ENCODE measurements at places on chromosomes 4 and X.

- no peak for DNase-seq
These were observed 54.1 kb upstream of the VEGFD start for GRCh38 chrX:15438332-15438731.

DNA sequence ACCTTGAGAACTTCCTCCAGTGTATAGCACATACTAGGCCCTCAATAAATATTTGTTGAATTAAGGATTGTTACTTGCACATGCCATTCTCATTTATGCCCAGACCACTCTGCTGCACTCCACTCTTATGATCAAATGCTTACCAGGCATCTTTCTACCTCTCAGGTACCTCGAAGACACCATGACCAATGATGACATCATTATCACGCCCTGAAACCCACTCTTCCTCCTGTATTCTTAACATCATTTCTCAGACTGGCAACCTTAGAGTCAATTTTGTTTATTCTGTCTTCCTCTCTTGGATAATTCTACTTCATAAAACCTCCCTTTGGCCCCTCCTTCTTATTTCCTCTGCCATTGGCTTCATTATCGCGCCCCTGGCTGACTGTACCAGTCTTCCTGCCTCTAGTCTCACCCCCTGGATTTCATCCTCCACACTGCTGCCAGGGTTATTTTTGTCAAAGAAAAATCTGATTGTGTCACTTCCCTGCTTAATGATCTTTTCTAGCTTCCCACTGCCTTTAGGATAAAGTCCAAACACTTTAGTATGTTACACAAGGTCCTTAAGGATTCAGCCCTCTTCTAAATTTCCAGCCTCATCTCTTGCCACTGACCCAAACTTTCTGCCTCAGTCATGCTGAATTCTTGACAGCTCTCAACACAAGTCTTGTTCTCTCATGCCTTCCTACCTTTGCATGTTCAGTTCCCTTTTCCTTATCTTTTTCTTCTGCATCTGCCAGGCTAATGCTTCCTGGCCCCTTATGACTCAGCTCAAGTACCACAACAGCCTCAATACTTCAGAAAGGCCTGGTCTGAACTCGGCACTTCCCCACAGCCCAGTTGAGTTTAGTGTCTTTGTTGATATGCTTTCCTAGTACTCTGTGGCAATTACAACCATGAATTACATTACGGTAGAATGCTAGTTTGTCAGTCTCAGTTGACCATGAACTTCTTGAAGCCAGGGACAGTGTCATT lies 45.8 kb downstream of the HDAC8 start:
- DNase-seq, result no peak

DNA sequence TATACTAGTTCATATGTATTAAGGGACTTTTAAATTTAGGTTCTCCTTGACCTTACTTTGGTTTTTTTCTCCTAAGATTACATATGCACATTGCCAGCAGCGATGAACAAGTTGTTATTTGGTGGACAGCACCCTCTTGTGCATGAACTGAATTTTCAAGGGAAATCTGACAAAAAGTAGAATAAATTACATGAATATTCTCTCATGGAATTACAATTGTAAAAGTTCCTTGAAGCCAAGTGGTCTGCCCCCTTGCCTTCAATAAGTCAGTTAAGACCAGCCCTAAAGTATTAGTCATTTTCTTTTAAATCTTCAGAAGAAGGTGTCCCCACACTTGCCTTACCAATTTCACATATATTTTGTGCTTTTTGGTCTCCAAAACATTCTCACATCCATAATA lies 30.7 kb upstream of the SMARCA5 start:
- DNase-seq, result peak; percentile 26

DNA sequence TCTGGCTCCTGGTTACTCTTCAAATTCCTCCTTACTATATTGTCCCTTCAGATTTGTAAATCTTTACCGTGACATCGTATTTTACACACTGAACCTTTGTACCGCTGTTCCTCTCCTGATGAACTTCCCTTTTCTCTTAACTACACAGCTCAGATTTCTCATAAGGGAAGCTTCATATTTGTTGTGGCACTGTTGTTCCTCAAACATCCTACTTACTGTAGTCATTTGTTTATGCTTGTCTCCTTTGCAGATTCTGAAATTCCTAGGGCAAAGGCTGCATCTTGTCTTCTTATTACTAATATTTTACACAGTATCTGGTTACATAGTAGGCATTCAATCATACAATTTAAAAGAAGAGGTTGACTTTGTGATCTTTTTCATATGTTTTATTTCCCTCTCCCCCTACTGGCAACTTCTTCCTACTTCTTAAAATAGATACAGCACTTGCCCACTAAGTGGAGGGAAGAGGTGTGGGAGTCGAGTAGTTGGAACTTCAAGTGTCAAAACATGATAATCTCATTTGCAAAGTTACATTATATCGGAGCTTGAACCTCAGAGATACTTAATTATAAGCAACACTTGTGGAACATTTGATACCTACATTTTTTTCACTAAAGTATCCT lies 50.0 kb downstream of the TET2 start:
- DNase-seq, result no peak

GRCh38 chr4:39750216-39750615 lies 52.3 kb downstream of the UBE2K start:
- no peak for DNase-seq

- DNase-seq, result no peak
These were observed 1081.5 kb upstream of the TENM3 start for GRCh38 chr4:181161669-181162068.

GRCh38 chr4:7254736-7255487 lies 62.6 kb downstream of the SORCS2 start:
- no peak for DNase-seq

DNA sequence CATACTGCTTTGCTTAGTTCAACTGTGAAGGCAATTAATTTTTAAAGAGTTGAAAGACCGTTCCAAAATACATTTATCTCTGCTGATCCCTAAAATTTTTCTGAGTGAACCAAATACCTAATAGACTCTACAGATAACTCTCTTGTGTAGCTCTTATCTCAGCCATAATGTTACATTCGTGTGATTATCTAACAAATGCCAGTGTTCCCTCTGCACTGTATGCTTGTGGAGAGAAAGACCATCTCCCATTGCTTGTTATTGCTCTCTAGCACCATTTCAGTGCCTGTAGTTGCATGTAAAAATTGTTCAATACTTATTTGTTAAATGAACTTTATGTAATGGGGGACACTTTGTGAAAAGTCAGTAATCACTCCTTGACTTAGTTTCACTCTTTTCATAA lies 81.3 kb upstream of the ATOH1 start:
- DNase-seq, result no peak

GRCh38 chr4:146261041-146261440 lies 46.7 kb downstream of the REELD1 start:
- no peak for DNase-seq

GRCh38 chr4:180081072-180081471 lies 2162.1 kb upstream of the TENM3 start:
- DNase-seq, result no peak

DNA sequence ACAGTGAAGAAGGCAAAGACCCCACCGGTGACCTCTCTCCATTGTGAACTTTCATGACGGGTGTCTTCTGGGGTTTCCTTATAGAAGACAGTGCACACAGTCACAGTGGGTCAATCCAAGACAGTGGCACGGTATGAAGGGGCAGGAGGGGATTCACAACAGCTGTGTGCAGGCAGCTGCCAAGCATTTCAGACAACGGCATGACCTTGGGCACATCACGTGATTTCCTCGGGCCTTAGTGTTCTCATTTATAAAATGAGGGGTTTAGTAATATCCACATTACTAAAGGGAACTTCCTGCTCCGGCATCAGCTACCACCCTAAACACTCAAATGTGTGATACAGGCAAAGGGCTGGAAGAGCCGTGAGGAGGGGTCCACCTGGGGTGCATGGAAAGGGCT lies 42.9 kb downstream of the RBM47 start:
- no peak for DNase-seq

DNA sequence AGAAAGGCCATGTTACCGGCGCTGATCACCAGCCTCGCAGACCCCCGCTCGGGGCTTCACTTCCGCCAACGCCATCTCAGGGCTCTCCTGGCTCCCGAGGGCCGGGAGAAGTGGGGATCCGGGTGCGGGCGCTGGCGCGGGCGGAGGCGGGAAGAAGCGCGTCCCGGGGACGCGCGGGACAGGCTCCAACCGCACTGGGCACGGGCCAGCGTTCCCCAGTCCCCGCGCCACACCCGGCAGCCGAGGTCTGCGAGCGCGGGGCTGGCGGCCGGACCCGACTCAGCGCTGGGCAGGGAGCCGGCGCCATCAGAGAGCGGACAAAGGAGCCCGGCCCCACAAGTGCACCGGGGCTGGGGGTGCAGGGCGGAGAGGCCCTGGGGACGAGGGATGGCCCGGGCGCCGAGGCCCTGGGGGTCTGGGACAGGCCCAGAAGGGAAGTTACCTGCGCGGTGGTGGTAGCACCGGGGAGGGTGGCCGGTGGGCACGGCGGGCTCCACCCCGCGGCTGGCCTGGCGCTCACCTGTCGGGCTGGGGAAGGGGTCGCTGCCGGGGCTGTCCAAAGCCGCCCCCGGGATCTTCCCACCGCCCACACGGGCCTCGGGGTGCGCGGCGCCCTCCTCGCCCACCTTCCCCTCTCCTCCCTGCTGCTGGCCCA lies 449 bp downstream of the CTPS2 start:
- no peak for DNase-seq

- no peak for DNase-seq
These were observed 2.9 kb downstream of the UGT8 start for GRCh38 chr4:114601304-114602052.

GRCh38 chr4:186449954-186450353 lies 105.4 kb downstream of the MTNR1A start:
- DNase-seq, result no peak

DNA sequence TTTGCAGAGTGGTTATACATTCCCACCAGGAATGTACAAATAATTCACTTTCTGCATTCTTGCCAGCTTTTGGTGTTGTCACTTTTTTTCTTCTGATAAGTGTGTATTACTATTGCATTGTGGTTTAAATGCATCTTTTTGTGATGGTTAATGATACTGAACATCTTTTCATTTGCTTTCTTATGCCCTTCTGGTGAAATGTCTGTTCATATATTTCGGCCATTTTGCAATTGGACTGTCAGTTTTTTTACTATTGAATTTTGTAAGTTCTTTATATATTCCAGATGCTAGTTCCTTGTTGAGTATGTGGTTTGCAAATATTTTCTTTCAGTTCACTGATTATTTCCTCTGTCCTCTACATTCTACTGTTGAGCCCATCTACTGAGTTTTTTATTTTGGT lies 19.4 kb upstream of the BMP2K start:
- DNase-seq, result no peak

GRCh38 chr4:20101831-20102230 lies 149.9 kb upstream of the SLIT2 start:
- no peak for DNase-seq

- no peak for DNase-seq
These were observed 11.8 kb downstream of the AKAP4 start for GRCh38 chrX:50188859-50189600.

GRCh38 chr4:177555007-177555574 lies 112.9 kb upstream of the AGA start:
- DNase-seq, result no peak
